ENCODE measurements at places on chromosomes 3 and 15. TPM values are rescaled to one million over a fixed set of nuclear protein-coding genes. Genes with fewer than 3 reads are reported as not detected.

GRCh38 chr3:70811880-70812279 lies 499.4 kb upstream of the MDFIC2 start:
- no peak for DNase-seq

Gene TMEM212
- not detected for total RNA-seq

GRCh38 chr15:41795996-41796856 lies 21.9 kb downstream of the MAPKBP1 start:
- DNase-seq, result no peak

GRCh38 chr15:48131324-48131723 lies 10.5 kb downstream of the SLC24A5 start:
- DNase-seq, result no peak

DNA sequence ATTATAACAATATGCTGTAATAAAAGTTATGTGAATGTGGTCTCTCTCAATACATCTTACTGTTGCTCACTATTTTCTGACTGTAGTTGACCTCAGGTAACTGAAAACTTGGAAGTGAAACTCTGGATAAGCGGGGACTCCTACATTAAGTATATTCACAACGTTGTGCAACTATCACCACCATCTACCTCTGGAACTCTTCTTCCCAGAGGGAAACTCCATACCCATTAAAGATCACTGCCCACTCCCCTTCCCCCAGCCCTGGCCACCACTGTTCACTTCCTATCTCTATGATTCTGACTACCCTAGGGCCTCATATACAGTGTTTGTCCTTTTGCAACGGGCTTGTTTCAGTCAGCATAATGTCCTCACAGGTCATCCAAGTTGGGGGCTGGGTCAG lies 20.7 kb downstream of the SLCO3A1 start:
- DNase-seq, result no peak
